ENCODE measurements at places on chromosomes 4 and X. TPM values are rescaled to one million over a fixed set of nuclear protein-coding genes. Genes with fewer than 3 reads are reported as not detected.

SLC16A2 gene
- total RNA-seq, result 7.3 TPM

MORF4L2 gene
- total RNA-seq, result 1,079 TPM

SPIN2A gene
- 0.38 TPM for total RNA-seq

PASD1 gene
- not detected for total RNA-seq

SHOX gene
- total RNA-seq, result not detected

SCML1 gene
- 7.7 TPM for total RNA-seq

SERPINA7 gene
- not detected for total RNA-seq

All from regular cardiac myocyte (primary cell).